ENCODE measurements at places on chromosomes 7 and 10. TPM values are rescaled to one million over a fixed set of nuclear protein-coding genes. Genes with fewer than 3 reads are reported as not detected.

DNA sequence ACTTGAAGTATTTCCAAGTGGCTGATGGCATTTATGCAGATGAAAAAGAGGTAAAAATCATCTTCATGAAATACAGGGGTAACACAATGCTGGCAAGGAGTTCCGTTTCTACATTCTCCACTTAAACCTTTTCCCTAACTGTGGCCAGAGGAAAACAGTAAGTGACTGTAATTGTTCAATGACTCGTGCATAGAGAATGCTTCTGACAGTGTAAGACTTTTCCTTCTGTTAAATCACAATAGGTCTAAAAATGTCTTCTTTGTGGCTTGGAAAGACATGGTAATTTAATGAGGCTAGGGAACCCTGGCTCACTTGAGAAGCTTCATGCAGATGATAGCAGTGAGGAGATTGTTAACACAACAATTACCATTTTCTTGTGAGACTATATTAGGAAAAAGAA, 50.3 kb upstream of the RSU1 start:
- no peak for DNase-seq

The MACC1 gene
- total RNA-seq: 0.98 TPM

The MEPCE gene
- 37.0 TPM for total RNA-seq

DNA sequence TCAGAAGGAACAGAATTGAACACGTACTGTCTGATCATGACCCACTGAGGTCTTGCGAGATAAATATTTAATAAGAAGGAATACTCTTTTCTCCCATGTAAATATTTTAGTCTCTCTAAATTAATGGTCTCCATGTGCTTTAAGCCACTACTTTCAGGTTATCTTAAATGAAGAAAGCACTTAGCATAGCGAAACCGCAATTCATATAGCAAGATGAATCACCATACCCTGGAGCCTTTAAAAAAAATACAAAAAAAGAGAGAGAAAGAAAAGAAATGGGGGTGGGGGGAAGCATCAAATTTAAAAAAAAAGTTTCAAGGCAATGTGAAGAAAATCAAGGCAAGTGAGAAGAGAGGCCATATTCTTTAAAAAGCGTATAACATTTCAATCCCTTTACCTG, 82.5 kb downstream of the CTTNBP2 start:
- DNase-seq: no peak

The CDK1 gene
- total RNA-seq: 1.6 TPM

DNA sequence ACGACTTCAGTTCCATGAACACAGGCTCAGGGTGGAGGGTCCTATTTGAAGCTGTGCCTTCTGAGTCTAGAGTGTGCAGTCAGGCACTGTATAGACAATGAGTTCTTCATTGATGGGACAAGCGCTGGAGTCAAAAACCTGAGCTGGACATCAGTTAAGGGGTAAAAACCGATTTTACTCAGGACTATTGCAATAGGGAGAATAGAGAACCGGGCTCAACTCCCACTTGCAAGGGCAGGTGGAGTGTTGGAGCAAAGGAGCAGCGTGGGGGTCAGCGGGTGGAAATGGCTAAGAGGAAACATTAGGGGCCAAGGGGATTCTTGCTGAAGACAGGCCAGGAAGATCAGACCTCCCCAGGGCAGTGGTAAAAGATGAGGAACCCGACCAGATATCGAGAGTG, 28.5 kb downstream of the PRLHR start:
- DNase-seq: no peak

The HTR5A gene
- not detected for total RNA-seq

The GNG11 gene
- total RNA-seq: 26.3 TPM

The WDFY4 gene
- 8.6 TPM for total RNA-seq

DNA sequence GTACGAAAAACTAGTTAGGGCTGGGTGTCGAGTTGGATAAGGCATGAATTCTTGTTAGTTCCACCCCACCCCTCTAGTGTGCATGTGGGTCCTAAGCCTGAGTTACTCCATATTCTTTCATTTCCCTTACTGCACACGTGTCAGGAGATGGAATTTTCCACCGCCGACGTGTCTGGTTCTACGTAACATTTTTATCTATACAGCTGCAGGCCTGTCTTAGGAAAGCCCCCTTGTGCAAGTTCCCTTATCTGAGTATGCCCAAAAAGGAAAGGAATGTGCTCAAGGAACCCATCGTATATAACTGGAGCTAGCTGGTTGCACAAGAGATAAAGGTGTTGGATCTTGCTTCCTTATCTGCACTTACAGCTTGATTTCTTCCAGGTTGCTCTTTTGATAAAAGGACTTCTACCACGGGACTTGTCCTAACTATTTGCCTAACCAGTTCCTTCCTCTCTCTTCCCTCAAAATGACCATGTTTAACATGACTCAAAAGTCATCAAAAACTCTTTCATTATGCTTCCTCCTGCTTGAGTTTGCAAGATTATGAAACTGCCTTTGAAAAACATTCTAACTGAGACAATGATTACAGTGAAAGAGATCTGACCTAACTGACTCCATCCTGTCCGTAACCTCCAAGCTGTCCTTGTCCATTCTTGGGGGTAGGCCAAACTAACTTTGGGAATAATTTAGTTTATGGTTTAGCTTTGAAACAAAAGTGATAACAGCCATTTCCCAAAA, 181.4 kb downstream of the AKR1D1 start:
- DNase-seq: no peak

All from sciatic nerve (tissue), 2 donors.